ENCODE measurements at places on chromosomes 11 and 22. TPM values are rescaled to one million over a fixed set of nuclear protein-coding genes. Genes with fewer than 3 reads are reported as not detected.
A peak's percentile ranks its signal among the peaks of the same experiment; 100 is the strongest.

- no peak for DNase-seq
Measured at GRCh38 chr11:61272731-61273130, 22.4 kb downstream of the VWCE start.

- no peak for DNase-seq
Measured at GRCh38 chr22:49137206-49137840, 690.4 kb downstream of the BRD1 start.

DNA sequence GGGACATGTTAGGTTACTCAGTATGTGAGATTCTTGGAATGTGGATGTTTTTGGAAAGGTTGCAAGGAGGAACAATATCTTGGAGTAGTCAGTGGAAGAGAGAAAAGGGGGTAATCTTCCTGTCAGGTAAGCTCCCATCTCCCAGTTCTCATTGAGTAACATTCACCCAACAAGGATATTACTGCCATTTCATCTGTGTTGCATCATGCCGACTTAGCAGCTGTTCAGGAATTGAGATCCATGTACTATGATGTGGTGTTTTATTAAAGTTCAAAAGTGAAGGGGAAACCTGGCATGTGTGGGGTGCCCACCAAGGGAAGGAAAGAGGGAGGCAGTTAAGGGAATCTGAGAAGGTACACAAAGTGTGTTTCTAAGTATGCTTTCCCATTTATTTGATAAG lies 58.4 kb upstream of the RASSF10 start:
- DNase-seq: no peak

- DNase-seq: no peak
Measured at GRCh38 chr11:12219757-12220156, 109.4 kb downstream of the MICAL2 start.

GRCh38 chr11:116948391-116948790 lies 111.0 kb upstream of the APOA1 start:
- DNase-seq: no peak

- DNase-seq: no peak
Measured at GRCh38 chr22:26887456-26887855, 230.1 kb downstream of the MIAT start.

DNA sequence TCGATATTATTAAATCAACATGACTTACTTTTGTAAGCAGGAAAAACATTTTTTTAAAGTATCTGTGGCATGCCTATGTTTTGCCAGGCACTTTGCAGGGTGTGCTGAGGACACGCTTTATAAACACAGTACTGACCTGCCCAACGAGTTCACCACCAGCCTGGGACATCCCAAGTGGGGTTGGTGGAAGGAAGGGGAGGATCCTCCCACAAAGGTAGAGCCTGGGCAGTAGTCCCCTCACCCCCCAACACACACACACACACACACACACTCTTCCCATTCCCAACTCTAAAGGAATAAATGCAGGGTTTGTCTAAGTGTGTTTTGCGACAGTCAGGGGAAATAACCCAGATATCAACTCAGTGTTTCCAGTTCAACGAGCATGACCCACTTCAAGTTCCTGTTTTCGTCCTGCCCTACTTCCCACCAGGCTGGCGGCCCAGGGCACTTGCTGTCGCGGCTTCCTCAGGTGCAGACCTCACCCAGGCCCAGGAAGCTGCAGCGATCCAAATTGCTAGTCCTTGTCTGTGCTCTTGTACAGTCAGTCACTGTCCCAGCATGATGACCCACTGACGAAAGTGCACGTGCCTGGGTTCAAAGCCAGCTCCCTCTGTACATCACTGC lies 3.1 kb downstream of the CERK start:
- DNase-seq: peak; percentile 74

DNA sequence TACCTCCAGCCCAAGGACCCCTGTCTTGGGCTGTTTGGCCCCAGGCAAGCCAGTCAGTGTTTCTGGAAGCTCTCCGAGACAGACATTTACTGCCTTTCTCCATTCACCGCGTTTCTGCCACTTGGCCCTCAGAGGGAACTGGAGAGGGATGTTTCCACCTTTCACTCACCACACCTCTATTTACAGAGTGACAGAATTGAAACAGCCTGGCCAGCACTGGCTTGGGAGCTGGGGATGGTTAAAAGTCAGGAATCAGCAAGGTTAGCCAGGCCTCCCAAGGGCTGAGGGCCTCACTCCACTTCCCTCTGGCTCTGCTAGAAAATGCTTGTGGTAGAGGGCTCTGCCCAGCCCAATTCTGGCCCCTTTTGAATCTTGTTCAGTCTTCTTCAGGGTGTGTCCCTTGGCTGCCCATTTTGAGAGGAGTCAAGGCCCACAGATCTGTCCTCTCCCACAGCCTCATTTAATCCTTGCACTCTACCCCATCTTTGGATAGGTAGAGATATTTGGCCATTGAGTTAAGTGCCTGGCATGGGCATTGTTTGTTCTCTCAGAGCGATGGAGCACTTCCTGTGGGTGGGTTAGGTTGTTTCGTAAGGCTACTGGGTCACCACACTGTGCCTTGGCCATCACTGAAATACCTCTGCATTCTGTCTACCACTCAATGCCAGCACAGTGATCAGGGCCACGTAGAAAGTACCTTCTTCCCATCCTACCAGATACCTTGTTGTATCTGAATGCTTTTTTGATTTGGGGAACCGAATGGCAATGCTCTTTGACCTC lies 119.2 kb downstream of the MICAL2 start:
- DNase-seq: no peak

- no peak for DNase-seq
Measured at GRCh38 chr11:58837707-58838388, 6.7 kb downstream of the GLYATL2 start.

DNA sequence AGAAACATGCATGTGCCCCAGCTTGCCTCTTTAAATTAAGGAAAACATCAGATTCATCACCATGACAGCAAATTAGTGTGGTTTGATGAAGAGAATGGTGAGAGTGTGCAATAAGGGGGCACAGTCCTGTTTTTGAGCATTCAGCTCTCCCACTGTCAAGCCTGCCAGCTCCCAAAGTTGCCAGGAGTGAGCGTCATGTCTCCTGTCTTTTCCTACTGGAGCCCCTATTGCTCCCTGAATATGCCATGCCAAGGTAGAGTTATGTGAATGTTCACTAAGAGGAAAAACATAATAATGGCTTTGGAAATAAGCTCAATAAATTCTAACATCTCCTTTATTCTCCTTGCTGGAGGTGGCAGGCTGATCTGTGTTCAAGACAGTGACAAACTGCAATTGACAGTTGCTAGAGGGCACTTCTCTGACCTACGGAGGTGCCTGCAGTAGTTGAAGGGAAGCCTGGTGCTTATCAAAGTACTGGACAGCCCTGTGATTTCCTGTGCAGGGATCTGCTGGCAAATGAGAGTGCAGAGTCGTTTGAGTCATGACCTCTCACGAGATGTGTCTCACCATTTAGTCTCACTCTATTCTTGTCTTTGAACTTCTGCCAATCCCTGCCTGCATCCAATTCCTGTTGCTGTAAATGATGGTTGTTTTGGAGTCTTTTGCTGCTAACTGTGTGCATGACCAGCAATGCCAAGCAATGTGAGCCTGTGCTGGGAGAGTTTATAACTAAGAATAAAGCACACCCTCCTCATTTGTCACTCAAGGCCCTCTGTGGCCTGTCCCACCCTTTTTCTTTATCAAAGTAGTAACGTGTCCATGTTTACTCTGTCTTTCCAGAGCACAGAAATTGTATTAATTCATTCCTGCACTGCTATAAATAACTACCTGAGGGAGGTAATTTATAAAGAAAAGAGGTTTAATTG lies 34.8 kb downstream of the MRGPRX2 start:
- no peak for DNase-seq

- no peak for DNase-seq
Measured at GRCh38 chr22:31451709-31452571, 37.7 kb downstream of the EIF4ENIF1 start.

DNA sequence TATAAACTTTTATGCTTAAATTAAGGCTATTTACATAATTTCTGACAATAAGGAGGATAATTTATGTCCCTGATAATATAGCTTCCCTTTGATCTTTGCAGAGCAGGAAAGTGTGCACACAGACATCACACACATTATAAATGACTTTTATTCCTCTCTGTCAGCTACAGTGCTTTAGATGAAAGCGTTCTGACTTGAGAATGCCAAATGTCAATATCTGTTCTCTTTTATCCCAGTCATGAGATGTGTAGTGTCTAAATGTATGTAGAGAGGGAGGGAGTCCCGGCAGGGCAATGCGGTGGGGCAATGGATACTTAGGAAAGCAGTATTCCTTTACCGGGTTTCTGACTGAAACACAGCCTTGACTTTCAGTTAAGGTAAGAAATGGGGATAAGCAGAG lies 225.4 kb upstream of the CHORDC1 start:
- no peak for DNase-seq

- DNase-seq: no peak
Measured at GRCh38 chr11:45484326-45484883, 181.0 kb downstream of the CHST1 start.

- DNase-seq: no peak
Measured at GRCh38 chr22:37923927-37924326, 17.8 kb downstream of the MICALL1 start.

- no peak for DNase-seq
Measured at GRCh38 chr11:59394186-59394585, 32.0 kb downstream of the OR5A2 start.

DNA sequence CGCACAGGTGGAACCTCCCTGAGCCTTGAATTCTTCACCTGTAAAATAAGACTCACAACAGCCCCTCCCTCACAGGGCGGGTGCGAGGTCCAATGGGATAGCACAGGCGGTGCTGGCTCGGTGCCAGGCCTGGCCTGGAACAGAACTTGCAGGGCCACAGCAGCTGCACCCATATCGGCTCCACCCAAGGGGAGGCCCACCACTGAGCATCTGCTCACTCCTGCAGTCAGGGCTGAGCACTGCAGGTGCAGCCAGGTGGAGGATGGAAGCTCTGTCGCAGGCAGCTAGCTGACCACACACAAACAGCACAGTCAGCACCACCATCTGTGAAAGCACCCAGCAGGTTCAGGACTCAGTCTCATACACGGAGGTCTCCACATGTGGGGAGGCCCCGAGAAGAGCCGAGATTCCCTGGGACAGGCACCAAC lies 19.6 kb downstream of the VPS37C start:
- DNase-seq: no peak

GRCh38 chr11:9594267-9595046 lies 21.0 kb downstream of the WEE1 start:
- DNase-seq: no peak

- no peak for DNase-seq
Measured at GRCh38 chr11:65796726-65797601, 10.1 kb downstream of the OVOL1 start.

DNA sequence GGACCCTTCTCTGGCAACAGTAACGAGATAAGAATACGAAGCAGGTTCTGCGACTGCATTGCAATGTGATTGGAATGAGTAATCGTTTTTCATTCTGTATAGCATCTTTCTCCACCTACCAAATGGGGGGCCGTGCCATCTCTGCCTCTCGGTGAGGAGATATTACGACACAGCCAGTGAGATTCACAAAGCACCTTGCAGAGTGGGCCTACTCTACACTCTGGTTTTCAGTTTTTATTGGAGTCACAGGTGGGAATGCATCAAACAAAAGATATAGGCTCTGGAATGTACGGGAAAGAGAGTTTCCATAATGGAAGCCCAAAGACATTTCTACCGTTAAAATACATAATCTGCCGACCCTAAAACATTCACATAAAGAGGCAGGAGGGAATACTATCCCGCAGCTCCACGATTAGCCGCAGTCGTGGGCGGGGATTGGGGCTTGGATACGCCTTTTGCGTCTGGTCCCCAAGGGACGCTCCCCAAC lies 423 bp upstream of the RTN3 start:
- peak; percentile 24 for DNase-seq

DNA sequence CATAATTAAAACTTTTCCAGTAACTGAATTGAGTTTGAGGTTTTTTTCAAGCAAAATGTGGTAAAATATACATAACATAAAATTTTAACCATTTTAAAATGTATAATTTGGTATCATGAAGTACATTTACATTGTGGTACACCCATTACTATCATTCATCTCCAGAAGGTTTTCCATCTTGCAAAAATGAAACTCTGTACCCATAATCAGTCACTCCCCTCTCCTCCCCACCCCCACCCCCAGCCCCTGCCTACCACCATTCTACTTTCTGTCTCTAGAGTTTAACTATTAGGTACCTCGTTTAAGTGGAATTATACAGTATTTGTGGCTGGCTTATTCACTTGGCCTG lies 63.7 kb downstream of the MICAL2 start:
- DNase-seq: peak; percentile 35

- DNase-seq: peak; percentile 81
Measured at GRCh38 chr22:36757668-36758211, 18.2 kb downstream of the IFT27 start.

GRCh38 chr11:59706518-59707285 lies 6.9 kb downstream of the OR10V1 start:
- DNase-seq: no peak

KREMEN1 gene
- not detected for total RNA-seq

CCDC15 gene
- 9.7 TPM for total RNA-seq

KCNK4 gene
- not detected for total RNA-seq

ZNF202 gene
- 9.9 TPM for total RNA-seq

DSCAML1 gene
- not detected for total RNA-seq

CHRM1 gene
- total RNA-seq: not detected

KRTAP5-8 gene
- not detected for total RNA-seq

CDC42BPG gene
- 0.65 TPM for total RNA-seq

IFITM1 gene
- total RNA-seq: 1,055 TPM

TUB gene
- total RNA-seq: 0.05 TPM

RAPSN gene
- 0.65 TPM for total RNA-seq

Data from activated CD4-positive, alpha-beta memory T cell treated with anti-CD3 and anti-CD28 coated beads, Interleukin-2, amount 10 ng/mL, durations not matched to agents 7 days and 5 days (primary cell).